ENCODE measurements at places on chromosomes 2 and 18.

- DNase-seq, result no peak
Measured at GRCh38 chr2:136399667-136400289, 281.8 kb upstream of the CXCR4 start.

- DNase-seq, result no peak
Measured at GRCh38 chr18:13379930-13380690, 161.6 kb downstream of the LDLRAD4 start.

DNA sequence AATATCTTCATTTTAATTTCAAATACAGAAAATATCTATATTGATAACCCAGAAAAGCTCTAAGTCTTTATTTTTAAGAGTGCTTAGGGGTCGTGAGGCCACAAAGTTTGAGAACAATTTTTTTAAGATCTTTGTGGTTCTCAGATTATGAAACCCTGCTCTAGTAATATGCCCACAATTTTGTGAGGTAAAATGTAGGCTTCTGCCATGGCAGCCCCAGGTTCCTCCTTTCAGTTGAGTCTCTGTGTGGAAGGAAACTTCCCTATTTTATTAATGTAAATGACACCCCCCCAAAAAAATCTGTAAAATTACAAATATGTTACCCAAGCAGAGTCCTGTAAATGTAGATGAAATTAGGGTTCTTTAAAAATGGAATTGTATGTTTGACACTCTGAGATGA is 600.5 kb downstream of the SATB2 start:
- DNase-seq, result no peak

DNA sequence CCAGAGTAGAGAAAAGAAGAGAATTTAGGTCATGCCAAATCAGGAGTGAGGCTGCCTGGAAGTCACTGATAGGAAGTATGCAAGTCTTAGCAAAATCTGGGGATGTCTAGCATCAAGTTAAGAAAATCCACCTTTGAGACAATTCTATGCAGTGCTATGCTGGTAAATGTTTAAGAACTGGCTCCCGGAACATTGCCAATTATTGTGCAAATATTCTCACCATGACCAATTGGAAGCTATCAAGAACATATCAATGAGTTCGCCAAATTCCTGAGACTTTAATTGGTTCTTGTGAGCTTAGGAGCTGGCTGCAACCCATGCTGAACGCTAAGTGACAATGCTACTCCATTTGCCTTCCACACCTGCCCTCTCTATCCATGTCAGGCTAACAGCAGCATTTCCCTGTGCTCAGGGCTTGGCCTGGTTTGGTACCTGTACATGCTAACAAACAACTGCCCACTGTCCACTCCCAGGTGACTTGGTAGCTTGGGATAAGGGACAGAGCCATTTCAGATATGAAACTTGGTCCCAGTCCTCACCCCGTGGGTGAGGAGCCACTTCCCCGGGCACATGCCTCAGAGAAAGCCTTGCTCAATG is 172.9 kb upstream of the KLHL29 start:
- DNase-seq, result no peak

DNA sequence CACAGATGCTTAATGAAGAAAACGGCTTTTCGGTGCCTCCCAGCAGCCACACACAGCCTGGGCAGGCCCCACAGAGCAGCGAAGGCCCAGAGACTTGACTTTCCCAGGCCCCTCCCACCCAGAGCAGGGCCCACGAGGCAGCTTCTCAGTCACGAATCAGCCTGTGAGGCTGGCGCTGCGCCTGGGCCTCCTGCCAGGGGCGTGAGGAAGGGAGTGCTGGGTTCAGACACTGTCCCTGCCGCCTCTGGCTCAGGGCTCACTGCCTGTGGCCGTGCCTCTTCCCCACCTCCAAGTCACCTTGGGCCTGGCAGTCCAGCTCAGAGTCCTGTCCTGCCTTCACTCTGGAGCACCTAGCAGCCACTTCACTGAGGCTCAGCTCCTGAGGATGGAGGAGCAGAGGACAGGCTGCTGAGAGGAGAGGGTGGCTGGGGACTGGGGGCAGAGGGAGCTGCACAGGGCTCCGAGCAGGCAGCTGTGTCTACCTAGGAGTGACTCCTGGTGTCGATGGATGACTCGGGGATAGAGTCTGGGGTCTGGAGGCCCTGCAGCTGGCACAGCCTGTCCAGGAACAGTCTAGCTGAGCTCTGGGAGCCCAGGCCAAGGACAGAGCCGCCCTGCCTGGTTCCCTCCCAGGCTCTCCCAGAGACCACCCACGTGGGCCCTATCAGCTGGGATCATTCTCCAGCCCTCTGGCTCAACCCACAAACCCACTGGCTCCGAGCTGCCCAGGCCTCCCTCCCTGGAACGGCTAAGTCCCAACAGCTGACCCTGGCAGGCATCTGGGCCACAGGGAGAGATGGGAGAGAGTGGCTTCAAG is 36.4 kb upstream of the FOSL2 start:
- DNase-seq, result peak; percentile 93

GRCh38 chr2:104841744-104842143 is 12.2 kb upstream of the POU3F3 start:
- no peak for DNase-seq

DNA sequence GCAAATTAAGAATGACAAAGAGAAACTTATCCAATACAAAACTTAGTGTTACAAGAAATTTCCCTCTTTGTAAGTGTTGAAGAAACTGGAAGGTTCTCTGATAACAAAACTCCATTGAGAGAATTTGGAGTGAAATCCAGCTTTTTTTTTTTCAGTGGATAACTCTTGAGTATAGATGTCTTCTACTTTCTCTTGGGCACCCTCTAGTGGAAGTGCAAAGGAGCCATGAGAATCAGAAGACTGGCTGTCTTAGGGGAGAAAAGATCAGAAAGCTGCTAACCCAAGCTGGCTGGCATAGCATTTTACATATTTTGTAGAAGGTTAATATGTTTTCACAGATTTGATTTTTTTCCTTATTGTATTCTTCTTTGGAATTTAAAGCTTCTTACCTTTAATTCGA is 138.8 kb upstream of the SATB2 start:
- DNase-seq, result no peak

- DNase-seq, result no peak
Measured at GRCh38 chr18:31506024-31506742, 8.2 kb downstream of the DSG2 start.

GRCh38 chr2:226795281-226796011 is 4.2 kb downstream of the IRS1 start:
- DNase-seq, result peak; percentile 32

DNA sequence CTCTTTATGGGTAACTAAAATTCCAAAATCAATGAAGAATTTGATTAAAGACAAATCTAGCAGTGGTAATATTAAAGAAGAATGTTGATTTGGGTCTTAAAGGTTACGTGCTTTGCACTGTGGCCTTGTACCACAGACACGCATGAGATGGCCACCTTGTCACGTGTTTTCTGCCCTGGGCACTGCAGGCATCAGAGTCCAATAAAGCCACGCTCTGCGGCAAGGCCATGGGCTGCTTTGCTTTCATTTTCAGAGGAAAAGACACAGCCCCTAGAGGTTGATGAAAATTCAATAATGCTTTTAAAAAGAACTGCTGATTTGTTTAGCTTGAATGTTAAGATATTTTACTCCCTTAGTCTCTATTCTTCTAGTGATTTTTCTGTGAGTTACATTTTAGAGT is 30.4 kb downstream of the AOX1 start:
- no peak for DNase-seq

GRCh38 chr2:37232131-37232933 is 874 bp downstream of the NDUFAF7 start:
- DNase-seq, result peak; percentile 27

DNA sequence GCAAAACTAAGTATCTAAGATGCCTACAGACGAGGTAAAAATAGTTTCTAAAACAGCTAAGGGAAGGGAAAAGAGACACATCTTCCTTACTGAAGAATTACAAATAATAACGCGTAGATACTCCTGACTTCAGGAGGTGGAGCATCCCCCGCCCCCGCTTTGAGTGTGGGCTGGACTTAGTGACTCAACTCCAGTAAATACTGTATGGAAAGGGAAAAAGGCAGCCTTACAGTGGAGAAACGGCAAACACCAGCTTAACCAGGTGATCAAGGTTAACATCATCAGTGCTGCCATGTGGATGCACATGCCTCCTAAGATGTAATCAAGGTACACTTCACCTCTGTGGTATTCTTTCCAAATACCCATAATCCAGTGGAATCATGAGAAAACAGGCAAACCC is 47.9 kb downstream of the HADHB start:
- DNase-seq, result no peak

DNA sequence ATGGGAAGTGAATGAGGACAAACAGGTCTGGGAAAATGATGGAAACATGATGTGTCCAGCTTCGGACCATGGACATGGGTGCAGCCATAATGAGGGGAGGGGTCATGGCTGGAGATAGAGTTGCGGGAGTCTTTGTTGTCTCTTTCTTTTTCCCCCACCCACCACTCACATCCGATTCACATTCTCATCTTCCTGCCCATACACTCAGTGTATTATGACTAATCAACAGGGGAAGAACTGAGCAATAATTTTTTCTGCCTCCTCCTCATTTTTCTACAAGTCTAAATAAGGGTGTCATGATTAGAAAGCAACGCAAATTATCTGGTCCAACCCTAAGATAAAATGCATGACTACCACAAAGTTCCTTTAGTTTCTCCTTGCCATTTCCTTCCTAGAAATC is 5.7 kb upstream of the SERPINB2 start:
- DNase-seq, result no peak

DNA sequence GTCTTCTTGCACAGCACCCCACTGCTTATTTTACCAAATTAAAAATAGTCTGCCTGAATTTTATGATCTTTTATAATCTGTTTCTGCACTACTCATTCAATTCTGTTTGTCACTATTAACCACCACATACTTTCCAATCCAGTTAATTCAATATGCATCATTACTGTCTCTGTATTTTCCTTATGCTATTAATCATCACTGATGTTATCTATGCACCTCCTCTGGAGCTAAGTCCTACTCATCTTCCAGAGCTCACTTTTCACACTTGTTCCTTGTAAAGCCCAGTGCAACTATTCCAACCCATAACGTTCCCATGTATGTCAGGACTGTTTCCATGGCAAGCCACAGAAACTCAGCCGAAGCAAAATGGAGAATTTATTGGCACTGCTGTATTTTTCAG is 713.6 kb downstream of the PLCL1 start:
- no peak for DNase-seq

DNA sequence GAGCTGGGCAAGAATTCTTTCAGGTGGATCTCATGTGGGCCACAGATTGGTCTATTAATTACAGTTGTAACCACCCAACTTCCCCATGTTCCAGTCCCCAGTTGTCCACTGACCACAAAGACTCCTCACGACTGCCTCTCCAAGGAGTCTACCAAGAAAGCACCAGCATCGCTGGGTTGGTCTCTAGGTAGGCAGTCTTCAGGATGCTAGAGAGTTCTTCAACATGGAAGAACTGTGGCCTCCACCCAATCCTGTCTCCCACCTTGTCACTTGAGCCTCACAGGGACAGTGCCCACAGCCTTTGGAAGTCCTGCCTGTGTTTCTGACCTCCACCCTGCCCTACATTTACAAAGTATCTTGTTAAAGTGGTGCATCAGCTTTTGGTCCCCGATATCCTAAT is 184.7 kb upstream of the FN1 start:
- no peak for DNase-seq

DNA sequence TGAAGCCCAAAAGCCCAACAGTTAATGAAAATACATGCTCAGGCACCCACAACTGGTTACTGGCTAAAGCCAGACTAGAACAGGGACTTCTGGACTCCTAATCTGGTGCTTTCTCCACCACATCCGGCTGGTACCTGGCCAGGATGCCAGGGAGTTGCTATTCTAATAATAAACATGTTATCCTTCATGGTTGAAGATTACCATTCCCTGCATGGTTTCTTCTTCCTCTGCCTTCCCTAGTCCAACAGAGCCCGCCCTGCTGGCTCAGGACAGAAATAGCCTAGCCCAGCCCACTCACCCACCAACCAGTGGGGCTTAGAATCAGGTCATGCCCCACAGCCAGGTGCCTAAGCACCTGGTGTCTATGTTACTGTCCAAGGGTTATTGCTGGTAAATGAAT is 184.2 kb downstream of the TMEM247 start:
- no peak for DNase-seq

DNA sequence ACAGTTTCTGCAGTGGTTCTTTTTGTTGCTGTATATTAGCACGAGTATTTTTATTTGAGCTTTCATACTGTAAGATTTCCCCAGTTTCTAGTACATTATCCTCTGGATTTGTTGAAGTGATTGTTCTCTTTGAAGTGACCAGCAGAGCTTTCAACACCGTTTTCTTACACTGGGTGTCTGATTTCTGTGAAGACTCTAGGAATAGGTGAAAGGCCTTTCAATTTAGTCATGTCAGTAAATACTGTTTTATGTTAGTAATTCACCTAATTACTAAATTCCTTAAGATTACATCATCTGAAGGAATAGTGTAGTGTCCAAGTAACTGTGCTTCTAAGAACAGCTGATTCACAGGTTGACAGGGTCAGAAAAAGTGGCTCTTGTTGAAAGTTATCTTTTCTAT is 2.3 kb downstream of the PPM1B start:
- DNase-seq, result no peak

DNA sequence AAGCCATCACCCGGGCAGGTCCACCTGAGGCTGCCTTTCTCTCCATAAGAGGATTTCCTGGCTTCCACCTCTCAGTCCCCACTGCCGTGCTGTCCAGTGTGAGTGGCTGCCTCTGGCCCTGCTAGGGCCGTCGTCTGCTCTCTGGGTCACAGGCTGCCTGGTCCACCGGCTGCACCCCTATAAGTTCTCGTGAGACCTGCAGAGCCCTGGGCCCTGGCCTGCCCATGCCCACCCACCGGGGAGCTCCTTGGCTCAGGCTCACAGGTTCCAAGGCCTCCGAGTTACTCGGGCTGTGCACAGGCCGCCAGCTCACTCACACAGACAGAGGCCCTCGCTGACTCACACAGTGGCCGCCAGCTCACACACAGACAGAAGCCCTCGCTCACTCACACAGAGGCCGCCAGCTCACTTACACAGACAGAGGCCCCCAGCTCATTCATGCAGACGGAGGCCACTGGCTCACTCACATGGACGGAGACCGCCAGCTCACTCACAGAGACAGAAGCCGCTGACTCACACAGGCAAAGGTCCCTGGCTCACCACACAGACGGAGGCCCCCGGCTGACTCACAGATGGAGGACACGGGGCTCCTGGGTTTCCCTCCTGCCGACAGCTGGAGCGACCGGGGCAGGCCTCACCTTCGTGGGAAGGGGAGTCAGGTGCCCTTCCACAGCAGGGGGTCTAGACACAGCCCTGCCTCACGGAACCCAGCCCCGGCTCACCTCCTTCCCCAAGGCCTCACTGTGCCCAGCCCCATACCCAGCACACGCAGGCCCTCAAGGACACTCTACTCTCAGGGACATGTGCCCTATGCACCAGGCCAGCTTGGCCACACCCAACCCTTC is 334.1 kb upstream of the MYT1L start:
- DNase-seq, result peak; percentile 51

Measured in right hindlimb (tissue), 1 donor.